Stimulated activated CD4-positive, alpha-beta T cell treated with anti-CD3 and anti-CD28 coated beads, TNF-alpha, amount 100 ng/mL, for 4 hours (primary cell): ENCODE measurements at places on chromosomes 13 and 19.

GRCh38 chr19:34910770-34911169, 15.9 kb upstream of the ZNF30 start:
- no peak for DNase-seq

GRCh38 chr19:56612737-56613136, 17.6 kb downstream of the ZNF71 start:
- no peak for DNase-seq

DNA sequence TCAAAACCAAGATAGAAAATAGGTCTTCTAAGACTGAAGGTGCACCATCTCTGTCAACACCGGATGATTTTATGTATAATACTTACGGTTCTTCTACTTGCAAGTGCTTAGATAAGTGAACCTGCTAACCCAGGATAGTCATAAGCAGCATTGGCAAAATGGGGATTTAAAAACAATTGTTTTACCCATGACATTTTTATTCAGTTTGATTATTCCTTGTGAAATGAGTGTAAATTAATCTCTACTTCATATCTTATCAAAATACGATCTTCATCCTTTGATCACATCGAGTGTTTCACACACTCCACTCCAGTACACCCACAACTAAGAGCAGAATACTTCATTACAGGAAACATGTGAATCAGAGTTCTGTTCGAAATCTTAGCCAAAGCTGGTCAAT, 23.0 kb upstream of the MTRF1 start:
- DNase-seq = no peak

DNA sequence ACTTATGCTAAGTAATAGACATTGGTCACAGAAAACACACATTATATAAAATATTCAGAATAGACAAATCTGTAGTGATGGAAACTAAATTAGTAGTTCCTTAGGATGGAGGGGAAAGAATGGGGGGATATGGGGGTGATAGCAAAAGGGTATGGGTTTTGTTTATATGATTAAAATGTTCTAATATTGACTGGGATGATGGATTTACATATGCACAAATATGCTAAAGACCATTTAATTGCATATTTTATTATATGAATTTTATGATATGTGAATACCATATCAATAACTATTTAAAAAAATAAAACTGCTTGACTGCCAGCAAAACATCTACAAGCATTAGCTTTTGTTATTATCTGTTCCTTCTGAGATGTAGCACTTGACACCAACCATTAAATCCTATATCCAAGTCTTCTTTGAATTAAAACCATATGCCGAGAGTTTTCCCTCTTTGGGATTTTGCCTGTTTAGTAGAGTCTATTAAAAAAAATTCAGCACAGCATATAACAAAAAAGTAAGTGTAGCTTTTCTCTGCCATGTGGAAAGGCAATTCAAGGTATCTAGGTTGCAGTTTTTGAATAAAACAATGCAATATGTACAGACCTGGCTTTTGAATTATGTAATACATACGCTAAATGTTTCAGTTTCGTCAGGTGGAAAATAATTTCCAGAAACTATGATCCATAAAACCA, 2584.1 kb upstream of the PCDH20 start:
- no peak for DNase-seq

GRCh38 chr19:32891609-32892008, 22.0 kb upstream of the SLC7A9 start:
- no peak for DNase-seq

DNA sequence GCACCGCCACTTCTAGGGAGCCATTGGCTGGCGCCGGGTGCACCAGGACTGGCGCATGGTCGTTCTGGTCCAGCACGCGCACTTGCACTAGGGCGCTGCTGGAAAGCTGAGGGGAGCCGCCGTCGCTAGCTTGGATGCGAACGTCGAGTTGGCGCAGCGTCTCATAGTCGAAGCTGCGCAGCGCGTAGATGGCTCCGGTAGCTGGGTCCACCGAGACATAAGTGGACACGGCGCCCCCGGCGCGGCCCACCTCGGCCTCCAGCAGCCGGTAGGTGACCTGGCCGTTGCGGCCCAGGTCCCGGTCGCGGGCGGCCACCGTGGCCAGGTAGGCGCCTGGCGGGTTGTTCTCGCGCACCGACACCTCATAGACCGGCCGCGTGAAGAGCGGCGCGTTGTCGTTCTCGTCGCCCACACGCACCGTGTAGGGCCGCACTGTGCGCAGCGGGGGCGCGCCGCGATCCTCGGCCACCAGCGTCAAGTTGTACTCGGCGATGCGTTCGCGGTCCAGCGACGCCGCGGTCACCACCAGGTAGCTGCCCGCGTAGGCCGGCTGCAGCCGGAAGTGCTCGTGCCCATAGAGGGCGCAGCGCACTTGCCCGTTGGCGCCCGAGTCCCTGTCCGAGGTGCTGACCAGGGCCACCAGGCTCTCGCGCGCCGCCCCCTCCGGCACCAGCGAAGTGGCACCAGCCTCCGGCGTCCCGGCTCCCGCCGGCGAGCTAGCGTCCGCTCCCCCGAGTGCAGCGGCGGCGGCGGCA, 1.7 kb downstream of the PCDH8 start:
- no peak for DNase-seq

DNA sequence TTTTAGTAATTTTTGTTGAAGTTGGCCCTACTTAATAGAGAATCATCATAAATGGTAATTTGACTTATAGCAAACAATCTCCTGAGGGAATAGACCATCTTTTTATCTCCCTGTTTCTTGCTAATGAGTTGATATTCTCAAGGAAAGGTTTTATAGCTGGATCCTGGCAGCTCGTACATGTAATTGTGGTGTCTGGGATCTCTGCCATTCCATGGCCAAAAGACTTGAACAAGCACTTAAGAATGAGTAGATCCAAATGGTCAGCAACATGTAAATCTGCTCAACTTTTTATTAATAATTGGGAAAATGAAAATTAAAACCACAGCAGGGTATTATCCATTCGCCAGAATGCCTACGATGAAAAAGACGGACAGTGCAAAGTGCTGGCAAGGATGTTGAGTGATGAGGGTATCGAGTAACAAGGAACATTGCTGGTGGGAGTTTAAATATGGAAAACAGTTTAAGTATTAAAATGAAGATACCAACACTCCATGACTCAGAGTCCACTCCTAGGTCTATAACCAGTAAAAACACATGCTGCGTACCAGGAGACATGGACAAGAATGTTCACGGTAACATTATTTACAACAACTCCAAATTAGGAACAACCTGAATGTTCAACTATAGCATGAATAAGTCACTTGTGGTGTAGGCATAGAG, 5.1 kb upstream of the GPR18 start:
- no peak for DNase-seq

- DNase-seq = no peak
These were observed 81.2 kb downstream of the CDK8 start for GRCh38 chr13:26335158-26335557.

GRCh38 chr13:88005188-88005587, 334.0 kb downstream of the SLITRK5 start:
- DNase-seq = no peak

GRCh38 chr13:51067210-51067701, 43.8 kb downstream of the C13orf42 start:
- DNase-seq = no peak

GRCh38 chr19:18478545-18479311, 40.8 kb upstream of the ISYNA1 start:
- DNase-seq = peak; percentile 28

DNA sequence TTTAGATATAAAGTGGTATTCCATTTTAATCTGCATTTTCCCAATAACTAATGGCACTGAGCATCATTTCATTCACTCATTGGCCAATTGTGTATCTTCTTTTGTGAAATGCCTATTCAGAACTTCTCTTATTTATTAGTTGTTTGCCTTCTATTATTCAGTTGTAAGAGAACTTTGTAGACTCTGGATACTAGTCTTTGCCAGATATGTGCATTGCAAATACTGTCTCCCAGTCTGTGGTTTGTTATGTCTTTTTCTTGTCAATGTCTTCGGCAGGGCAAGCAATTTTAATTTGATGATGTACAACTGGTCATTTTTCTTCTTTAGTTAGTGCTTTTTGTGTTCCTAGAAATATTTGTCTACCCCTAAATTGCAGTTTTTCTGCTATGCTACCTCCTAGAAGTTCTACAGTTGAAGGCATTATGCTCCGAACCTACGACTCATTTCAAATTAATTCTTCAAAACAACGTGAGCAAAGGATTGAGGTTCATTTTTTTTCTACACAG, 115.9 kb downstream of the TSHZ3 start:
- no peak for DNase-seq

GRCh38 chr13:26563713-26564112, 6.2 kb downstream of the WASF3 start:
- no peak for DNase-seq

DNA sequence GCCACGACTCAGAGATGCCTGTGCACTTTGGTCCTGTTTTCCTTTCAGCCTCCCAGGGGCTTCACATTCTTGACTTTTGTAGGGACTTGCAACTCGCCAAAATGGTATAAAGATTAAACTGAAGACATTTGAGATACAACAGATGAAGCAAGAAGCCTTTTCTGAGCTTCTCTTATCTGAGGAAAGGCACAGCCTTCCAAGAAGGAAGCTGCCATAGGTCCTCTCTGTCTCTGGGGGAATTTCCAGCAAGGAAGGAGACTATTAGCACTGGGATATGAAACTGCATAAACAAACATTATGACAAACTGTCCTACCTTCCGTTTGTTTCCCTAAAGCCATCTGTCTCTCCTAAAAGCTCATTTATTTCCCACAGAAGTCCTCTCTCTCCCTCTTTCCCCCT, 39.3 kb downstream of the TGDS start:
- no peak for DNase-seq

- no peak for DNase-seq
These were observed 28.2 kb downstream of the ZNF714 start for GRCh38 chr19:21110183-21110582.
